ENCODE measurements at places on chromosomes 16 and 17.

DNA sequence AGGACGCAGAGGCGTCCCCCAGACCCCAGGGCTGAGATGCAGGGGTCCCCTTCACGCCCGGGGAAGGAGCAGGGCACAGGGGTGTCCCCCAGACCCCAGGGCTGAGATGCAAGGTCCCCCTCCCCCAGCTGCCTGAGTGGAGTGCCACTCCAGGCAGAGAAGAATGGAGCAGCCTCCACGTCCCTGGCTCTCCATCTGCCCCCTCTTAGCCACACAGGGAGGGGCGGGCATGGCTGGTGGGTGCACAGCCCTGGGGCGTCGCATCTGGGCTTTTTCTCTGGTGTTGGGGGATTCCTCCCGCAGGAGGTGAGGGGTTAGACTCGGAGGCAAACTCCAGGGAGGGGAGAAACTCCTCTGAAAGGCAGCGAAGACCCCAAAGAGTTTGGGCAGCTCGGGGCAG, 17.5 kb downstream of the CIBAR2 start:
- DNase-seq: no peak

DNA sequence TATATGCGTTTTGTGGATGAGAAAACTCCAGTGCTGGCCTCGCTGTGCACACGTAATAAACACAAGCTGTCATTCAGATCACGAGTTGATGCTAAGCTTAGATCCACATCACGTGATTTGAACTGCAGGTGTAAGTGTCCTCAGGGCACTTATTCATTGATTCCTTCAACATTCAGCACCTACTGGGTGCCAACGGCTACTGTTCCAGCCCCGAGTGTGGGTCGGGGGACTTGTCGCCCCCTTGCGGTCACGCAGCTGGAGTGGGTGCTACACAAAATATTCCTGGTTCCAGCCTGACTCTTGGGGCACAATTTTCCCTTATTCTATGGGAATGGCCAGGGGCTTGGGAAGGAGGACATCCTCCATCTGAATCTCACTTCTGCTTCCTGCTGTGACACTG, 29.9 kb upstream of the GINS2 start:
- no peak for DNase-seq

- no peak for DNase-seq
Observed at GRCh38 chr16:49048557-49048956, 233.1 kb downstream of the CBLN1 start.

DNA sequence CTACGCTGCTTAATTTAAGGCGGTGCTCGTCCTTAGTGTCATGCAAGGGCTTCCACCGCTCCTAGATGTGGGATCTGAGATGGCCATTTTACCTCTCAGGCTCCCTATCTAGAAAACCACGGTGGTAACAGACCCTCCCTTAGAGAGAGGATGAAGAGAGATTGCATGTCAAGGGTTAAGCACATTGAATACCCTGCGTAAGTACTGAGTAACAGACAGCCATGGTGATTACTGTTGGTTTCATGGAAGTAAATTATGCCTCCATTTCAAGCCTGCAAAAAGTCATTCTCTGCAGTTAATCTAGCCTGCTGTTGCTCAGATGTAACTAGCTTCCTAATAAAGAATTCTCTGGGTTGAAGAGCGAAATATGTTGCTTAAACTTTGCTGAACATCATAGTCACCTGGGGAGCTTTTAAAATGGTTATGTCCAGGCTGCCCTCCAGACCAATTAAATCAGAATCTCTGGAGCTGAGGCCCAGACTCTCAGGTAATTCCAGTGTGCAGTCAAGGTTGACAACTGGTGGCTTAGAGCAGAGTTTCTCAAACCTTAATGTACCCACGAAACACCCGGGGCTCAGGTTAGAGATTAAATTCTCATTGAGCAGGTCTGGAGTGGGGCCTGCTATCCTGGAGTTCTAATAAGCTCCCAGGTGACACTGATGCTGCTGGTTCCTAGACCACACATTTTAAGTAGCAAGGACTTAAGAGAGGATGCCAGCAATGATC, 167.1 kb downstream of the SNX29 start:
- no peak for DNase-seq

DNA sequence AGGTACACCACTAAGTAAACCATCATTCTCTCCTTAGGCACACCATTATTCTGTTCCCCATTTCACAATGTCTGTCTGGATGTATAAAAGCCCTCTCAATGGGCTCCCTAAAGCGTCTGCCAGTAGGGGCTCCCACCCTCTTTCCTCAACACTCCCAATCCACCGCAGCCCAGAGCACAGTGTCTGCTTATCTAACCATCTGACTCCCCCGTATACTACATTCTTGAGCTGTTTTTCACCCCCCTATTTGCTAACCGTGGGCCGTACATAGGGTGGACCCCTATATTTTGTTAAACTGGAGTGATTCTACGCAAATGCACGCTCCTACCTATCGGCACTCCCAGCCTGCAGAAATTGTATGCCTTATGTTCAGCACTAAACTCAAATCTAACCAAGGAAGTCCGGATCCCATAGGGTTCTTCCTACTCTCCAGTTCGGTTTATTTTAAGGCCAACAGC, 685 bp upstream of the PSMD3 start:
- no peak for DNase-seq

GRCh38 chr16:29644338-29644857, 18.6 kb upstream of the SPN start:
- no peak for DNase-seq

- no peak for DNase-seq
Observed at GRCh38 chr16:71383054-71383773, 24.7 kb downstream of the CALB2 start.

DNA sequence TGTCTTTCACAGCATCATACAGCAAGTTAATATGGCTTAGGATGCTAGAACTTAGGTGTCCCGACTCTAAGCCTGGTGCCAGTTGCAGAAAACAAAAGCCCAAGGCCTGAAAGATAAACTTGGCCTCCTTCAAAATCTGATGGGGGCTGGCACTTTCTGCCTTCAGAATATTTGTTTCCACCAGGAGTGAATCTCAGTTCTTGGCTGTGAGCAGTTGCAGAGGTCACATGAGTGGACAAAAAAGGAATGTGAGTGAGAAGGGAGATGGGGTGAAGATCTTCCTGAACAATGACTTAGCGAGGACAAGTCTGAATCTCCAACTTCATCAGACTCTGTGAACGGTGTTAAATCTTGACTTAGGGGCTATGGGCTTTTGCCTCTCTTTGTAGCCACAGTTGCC, 46.6 kb downstream of the HOXB1 start:
- no peak for DNase-seq

DNA sequence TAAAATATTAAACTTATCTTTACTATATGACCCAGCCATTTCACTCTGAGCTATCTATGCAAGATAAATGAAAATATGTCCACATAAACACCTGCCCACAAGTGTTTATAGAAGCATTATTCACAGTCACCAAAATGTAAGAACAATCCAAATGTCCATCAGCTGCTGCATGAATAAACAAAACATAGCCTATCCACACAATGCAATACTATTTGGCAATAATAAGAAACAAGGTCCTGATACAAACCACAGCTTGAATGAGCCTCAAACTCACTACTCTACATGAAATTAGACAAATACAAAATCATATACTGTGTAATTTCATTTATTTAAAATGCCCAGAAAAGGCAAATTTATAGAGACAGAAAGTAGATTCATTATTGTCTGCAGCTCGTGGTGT, 355.1 kb downstream of the CDH8 start:
- no peak for DNase-seq
